ENCODE measurements at places on chromosomes 2 and 18. TPM values are rescaled to one million over a fixed set of nuclear protein-coding genes. Genes with fewer than 3 reads are reported as not detected.

The GEN1 gene
- polyA plus RNA-seq = 0.81 TPM

The MAP3K20 gene
- 14.7 TPM for polyA plus RNA-seq

The CD207 gene
- polyA plus RNA-seq = 0.46 TPM

The IL1R2 gene
- polyA plus RNA-seq = 11.9 TPM

The SPEG gene
- polyA plus RNA-seq = 65.1 TPM

The ANKRD30B gene
- not detected for polyA plus RNA-seq

The MC5R gene
- polyA plus RNA-seq = not detected

The FBLN7 gene
- polyA plus RNA-seq = 0.40 TPM

The DPP10 gene
- polyA plus RNA-seq = 1.1 TPM

The FAM161A gene
- 2.1 TPM for polyA plus RNA-seq

The NT5C1B gene
- polyA plus RNA-seq = not detected

The ERFE gene
- 0.75 TPM for polyA plus RNA-seq

The HSPE1 gene
- polyA plus RNA-seq = 171 TPM

The PTPRM gene
- 7.5 TPM for polyA plus RNA-seq

The ABCG5 gene
- not detected for polyA plus RNA-seq

The ACMSD gene
- polyA plus RNA-seq = not detected

The ALK gene
- 0.13 TPM for polyA plus RNA-seq

The UBR3 gene
- 10.5 TPM for polyA plus RNA-seq

The GYPC gene
- 78.4 TPM for polyA plus RNA-seq

All from stomach (tissue), 19 donors.